Adrenal gland (tissue), 19 donors: ENCODE measurements at places on chromosomes 16 and 17. TPM values are rescaled to one million over a fixed set of nuclear protein-coding genes. Genes with fewer than 3 reads are reported as not detected.

Gene NPIPA2
- 0.70 TPM for total RNA-seq

Gene SLC35G6
- not detected for total RNA-seq

Gene TP53TG3
- total RNA-seq, result not detected

Gene COL1A1
- total RNA-seq, result 61.2 TPM

Gene ADAD2
- total RNA-seq, result not detected

Gene LGALS9C
- total RNA-seq, result 0.25 TPM

Gene ANKRD40CL
- not detected for total RNA-seq

Gene C17orf100
- total RNA-seq, result 2.6 TPM

Gene TEKT1
- total RNA-seq, result 0.14 TPM

Gene CES5A
- total RNA-seq, result not detected

Gene TERB1
- total RNA-seq, result not detected
